ENCODE measurements at places on chromosomes 1 and 21.
A peak's percentile ranks its signal among the peaks of the same experiment; 100 is the strongest.

GRCh38 chr1:156889802-156890580, 3.5 kb upstream of the PEAR1 start:
- peak; percentile 28 for DNase-seq

DNA sequence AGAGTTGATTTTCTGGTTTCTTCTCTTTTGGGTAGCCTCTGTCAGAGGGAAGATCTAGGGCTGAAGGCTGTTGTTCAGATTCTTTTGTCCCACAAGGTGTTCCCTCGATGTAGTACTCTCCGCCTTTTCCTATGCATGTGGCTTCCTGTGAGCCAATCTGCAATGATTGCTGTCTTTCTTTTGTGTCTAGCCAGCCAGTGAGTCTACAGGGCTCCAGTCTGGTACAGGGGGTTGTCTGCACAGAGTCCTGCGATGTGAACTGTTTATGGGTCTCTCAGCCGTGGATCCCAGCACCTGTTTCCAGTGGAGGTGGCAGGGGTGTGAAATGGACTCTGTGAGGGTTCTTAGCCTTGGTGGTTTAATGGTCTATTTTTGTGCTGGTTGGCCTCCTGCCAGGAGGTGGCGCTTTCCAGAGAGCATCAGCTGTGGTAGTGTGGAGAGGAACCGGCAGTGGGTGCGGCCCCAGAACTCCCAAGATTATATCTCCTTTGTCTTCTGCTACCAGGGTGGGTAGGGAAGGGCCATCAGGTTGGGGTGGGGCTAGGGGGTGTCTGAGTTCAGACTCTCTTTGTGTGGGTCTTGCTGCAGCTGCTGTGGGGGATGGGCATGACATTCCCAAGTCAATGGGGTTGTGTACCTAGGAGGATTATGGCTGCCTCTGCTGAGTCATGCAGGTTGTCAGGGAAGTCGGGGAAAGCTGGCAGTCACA, 81.3 kb upstream of the C21orf91 start:
- no peak for DNase-seq

GRCh38 chr1:43402089-43402865, 12.6 kb downstream of the SZT2 start:
- DNase-seq, result no peak

DNA sequence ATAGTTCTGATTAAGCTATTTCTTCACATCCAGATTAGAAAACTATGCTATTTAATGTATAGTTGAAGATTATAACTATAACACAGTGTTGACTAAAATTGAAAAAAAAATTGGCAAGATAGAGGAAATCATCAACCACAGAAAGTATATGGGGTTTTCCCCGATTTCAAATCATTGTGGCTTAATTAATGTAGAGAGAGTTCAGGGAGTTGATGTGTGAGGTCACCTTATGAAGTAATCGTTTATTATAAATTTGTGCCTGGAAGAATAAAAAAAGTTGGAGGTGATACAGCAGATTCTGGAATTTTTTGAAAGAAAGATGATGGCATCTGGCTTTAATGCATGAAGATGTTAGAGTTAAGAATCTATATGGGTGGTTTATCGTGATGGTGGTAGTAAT, 84.3 kb downstream of the PTGS2 start:
- DNase-seq, result no peak

- no peak for DNase-seq
Measured at GRCh38 chr1:230125640-230126528, 58.8 kb downstream of the GALNT2 start.

GRCh38 chr1:85230305-85230977, 29.0 kb downstream of the C1orf52 start:
- no peak for DNase-seq

GRCh38 chr21:45236481-45236880, 51.2 kb downstream of the POFUT2 start:
- DNase-seq, result no peak

- no peak for DNase-seq
Measured at GRCh38 chr1:180168786-180169639, 14.3 kb downstream of the QSOX1 start.

DNA sequence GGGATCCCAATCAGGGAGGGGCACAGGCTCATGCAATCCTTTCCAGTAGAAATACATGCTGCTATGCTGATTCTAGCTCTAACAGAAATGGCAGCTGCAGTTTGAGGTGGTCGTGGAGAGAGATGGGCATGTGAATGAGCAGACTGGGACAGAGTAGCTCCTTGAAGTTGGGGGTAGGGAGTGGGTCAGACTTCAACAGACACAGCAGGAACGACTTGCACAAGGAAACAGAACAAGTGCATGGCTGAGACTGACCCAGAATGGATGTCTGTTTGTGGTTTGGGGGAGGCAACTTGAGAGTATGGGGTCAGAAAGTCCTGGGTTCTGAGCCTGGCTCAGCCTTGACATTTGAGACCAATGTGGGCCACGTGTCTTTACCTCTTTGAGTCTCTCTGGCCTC, 25.1 kb upstream of the TRABD2B start:
- DNase-seq, result no peak

DNA sequence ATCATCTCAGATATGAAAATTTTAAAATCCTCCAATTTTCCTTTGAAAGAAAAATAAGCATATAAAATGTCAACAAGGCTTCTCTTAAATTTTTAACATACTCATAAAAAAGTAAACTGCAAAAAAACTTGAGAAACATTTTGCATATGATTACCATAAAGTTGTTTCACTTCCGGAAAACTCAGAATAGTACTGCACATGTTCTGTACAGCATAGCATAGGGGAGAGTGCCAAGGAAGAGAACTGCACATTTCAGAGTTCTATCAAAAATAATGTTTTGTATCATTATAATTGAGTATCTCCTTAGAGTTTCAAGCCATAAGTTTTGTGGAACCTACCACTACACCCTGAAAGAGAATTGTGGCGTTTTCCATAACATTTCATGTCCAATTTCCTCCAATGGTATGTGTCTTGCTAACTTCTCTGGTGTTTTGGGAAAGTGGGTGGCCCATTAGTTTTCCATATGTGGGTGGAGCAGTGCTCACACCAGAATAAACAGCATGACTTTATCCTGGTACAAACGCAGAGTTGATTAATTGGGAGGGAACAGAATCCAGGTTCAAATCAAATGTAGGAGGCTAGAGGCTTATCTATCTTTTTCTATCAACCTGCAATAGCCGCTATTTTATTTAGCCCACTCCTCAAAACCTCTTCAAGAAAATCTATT, 430.9 kb downstream of the LMO4 start:
- DNase-seq, result no peak

- no peak for DNase-seq
Measured at GRCh38 chr1:2213576-2214505, 14.3 kb upstream of the SKI start.

- DNase-seq, result no peak
Measured at GRCh38 chr1:159406821-159407220, 25.2 kb upstream of the OR10J4 start.

DNA sequence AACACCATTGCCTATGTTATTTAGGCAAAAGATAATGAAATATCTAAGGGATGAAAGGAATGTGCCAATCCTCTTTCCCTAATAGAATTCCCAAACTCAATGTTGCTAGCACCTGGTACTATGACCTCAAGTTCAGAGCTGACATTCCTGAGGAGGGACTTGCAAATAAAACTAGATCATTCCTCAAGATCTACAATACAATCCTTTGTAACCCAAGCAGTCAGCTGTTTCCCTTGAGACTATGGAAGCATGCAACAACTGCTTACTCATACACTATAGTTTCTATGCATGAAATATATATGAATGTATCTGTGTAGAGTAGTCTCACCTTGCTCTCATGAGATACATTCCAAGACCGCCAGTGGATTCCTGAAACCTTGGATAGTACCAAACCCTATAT, 65.0 kb downstream of the ABL2 start:
- no peak for DNase-seq

DNA sequence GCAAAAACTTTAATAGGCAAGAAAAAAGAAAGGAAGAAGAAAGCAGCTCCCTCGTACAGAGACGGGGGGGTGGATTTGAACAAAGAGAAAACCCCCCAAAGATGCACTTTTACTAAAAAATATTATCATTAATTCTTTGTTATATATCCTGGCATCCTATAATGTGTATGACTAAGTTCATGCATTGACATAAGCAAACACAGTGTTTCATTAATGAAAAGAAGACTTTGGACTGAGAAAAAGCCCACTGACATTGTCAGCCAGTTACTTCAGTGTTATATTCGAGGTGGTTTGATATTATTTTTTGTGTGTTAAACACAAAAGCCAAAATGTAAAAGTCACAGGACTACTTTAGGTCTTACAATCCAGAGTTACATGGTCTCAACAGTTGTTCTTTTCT, 110.1 kb upstream of the DPYD start:
- DNase-seq, result no peak

- DNase-seq, result no peak
Measured at GRCh38 chr1:56911098-56911938, 54.5 kb downstream of the C8B start.

DNA sequence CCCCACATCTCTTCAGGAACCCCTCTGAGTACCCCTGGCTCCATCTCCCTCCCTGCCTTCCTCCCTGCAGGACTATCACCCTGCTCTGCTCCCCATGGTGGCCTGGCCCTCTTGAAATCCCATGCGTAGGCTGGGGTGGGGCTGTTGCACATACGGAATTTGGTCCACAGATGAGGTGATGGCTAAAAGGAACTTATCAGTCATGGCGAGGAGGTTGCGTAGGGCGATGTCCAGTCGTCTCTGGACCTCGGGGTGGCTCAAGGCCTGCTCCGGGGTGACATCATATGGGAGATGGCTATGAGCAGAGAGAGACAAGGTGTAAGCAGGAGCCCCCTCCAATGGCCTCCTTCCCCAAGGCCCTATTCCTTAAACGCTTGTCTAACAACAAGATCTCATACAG, 35.3 kb downstream of the IQGAP3 start:
- no peak for DNase-seq

- no peak for DNase-seq
Measured at GRCh38 chr1:13543451-13544220, 29.8 kb upstream of the LRRC38 start.

GRCh38 chr1:203486618-203487370, 7.2 kb upstream of the OPTC start:
- DNase-seq, result no peak

DNA sequence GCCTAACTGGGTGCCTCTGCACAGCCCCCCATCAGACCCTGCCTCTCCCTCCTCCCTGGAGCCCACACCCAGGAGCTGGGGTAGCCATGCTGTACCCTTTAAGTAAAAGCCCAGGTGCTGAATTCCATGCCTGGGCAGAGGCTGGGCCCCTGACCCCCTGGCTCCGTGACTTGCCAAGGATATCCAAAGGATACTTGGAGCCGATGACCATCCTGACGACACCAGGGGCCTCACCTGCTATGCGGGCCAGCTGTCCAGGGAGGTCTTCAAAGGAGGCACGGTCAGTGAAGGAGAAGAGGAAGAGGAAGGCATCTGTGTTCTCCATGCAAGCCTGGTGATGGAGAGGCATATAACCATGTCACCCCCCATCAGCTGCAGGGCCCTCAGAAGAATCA, 4.7 kb downstream of the CPLANE2 start:
- DNase-seq, result no peak

DNA sequence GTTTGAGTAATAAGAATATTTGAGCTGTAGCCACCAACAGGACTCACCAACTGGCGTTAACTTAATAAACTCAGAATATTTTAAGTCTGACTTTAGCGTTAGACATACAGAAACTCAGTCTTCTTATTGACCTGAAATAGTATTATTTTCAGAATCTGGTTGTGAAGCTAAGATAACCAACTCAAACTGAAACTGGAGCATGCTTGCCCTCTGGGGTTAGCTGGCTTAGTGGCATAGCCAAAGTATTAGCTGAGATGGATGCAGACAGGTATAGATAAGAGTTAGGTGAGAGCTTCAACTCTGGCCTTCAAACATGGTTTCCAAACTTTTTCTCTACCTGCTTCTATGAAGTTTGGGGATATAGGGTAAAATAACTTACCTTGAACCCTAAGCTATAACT, 40.5 kb downstream of the AMY1C start:
- no peak for DNase-seq

GRCh38 chr21:38830671-38831525, 25.2 kb downstream of the ETS2 start:
- no peak for DNase-seq

- no peak for DNase-seq
Measured at GRCh38 chr1:226529891-226530290, 18.7 kb upstream of the STUM start.

- no peak for DNase-seq
Measured at GRCh38 chr1:175824079-175824478, 80.7 kb upstream of the TNR start.

DNA sequence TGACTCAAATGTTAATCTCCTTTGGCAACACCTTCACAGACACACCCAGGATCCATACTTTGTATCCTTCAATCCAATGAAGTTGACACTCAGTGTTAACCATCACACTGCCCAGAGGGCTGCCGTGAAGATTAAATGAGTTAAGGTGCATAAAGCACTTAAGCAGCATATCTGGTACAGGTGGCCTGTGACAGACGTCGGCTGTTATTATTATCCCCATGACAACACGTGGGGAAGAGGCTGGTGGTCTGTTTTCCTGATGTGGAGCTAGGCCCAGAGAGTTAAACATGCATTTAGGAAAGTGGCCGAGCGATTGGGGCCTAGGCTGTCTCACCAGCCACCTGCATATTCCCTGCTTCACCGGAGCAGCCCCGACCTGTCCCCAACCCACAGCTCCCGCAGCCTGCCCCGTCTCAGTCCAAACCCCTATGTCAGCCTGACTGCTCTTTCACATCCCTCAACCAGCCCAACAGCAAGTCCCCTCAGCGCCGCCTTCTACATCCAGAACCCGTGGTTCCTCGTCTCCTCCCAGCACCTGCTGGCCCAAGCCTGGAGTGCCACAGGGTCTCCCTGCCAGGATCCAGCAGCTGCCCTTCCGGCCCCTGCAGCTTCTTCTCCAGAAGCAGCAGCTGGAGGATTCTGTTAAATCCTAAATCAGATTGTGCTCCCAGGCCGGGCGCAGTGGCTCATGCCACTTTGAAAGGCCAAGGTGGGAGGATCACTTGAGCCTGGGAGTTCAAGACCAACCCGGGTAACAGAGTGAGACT, 77.9 kb downstream of the FBXO2 start:
- no peak for DNase-seq

- DNase-seq, result no peak
Measured at GRCh38 chr1:35714921-35715567, 3.6 kb downstream of the C1orf216 start.
